Left lobe of liver (tissue), 2 donors: ENCODE measurements at places on chromosomes 3 and 15.

- DNase-seq, result no peak
Measured at GRCh38 chr15:56468401-56468800, 3.5 kb upstream of the MNS1 start.

DNA sequence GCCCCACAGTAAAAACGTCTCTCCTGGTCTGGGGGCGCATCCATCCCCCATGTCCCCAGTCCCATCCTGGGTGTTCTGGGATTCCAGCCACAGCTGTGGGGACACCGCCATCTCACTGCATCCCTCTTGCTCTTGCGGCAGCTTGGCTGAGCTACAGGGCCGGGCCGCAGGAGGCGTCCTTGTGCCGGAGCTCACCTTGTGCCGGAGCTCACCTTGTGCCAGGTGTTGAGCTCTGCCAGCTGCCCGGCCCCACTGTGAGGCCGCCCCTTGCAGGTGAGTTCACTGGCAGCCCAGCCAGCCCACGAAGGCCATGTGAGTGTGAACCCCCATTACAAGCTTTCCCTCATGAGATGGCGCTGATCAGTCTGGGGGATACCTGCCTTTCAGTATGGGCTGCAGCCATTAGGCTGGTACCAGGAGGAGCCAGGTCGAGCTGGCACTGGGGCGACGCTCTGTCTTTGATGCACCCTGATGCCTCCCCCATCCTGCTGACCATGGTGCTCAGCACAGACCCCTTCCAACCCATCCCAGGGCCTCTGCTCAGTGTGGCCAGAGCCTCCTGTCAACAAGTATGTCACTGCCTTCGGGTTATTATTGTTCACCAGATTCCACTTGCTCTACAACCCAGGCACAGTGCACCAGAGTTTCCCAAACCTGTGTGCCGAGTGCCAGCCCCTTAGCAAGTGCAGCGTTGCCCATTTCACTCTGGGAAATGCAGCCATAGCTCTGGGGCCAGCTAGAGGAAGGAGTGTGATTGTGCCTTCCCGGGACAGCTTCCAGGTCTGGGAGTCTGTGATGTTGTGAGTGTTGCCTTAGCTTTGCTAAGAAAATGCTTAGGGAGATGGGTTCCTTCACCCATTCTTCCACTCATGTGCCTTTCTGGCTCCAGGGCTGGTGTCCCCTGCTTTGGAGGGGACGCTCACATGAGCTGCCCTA, 105.7 kb downstream of the APBA2 start:
- DNase-seq, result no peak

GRCh38 chr3:101695779-101696372, 9.4 kb upstream of the RPL24 start:
- DNase-seq, result no peak

DNA sequence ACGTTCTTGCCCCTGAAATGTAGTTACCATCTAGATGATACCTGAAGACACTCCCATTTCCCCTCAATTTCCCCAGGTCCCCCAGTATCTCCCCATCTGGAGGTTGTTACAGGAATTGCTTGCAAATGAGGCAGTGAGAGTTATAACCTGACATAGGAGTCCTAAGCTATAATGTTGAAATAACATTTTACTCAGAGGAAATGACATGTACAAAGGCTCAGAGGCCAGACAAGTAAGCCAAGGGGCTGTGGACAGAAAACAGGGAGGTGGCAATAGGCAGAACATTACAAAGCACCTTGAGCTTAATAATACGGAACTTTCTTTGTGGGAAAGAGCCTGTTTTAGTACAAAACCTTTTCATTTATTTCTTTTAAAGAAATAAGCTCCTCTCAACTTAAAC, 171.9 kb downstream of the FRMD5 start:
- no peak for DNase-seq

- DNase-seq, result peak; percentile 49
Measured at GRCh38 chr3:156151824-156152428, 31.5 kb downstream of the KCNAB1 start.

GRCh38 chr3:32374788-32375595, 16.7 kb upstream of the CMTM7 start:
- DNase-seq, result peak; percentile 53

DNA sequence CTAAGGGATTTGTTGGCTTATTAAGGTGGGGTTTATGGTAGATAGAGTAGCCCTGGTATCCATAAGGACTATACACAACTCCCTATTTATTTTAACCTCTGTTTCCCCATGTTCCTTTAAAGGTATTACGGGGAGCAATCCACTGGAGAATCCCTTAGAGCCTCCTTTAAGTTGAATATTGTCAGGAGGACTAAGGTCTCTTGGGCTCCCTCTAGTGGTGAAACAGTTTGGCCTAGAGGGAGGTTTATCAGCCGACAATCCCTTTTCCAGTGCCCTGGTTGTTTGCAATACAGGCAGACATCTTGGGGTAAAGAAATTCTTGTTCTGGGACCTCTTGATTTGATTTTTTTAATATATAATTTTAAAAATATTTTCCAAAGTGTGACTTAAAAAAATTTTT, 12.9 kb downstream of the OPA1 start:
- DNase-seq, result no peak

DNA sequence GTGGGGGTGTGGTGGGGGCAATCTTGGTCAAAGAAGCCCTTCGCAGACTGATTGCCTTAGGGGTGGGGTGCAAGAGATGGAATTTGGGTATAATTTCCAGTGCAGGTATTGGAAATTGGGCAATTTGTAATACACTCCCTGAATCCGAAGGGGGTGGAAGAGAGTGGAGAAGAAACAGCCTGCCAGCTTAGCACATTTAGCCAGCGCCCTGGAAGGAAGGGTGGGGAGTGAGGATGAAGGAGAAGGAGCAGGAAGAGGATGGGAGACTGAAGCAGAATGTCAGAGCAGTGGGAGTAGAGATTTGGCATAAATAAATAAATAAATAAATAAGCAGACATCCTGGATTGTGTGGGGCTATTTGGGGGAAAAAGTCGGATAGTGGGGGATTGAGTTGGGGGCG, 1.6 kb downstream of the GAP43 start:
- DNase-seq, result no peak

GRCh38 chr3:97810779-97811390, 10.9 kb upstream of the CRYBG3 start:
- no peak for DNase-seq

- DNase-seq, result peak; percentile 46
Measured at GRCh38 chr15:24955531-24955921, 739 bp downstream of the SNRPN start.

DNA sequence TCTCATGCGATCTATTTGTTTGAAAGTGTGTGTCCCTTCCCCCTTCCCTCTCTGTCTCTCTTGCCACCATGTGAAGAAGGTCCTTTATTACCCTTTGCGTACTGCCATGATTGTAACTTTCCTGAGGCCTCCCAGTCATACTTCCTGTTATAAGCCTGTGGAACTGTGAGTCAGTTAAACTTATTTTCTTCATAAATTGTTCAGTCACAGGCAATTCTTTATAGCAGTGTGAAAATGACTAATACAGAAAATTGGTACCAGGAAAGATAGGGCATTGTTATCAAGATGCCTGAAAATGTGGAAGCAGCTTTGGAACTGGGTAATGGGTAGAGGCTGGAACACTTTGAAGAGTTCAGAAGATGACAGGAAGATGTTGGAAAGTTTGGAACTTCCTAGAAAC, 743.7 kb upstream of the NECTIN3 start:
- DNase-seq, result no peak

DNA sequence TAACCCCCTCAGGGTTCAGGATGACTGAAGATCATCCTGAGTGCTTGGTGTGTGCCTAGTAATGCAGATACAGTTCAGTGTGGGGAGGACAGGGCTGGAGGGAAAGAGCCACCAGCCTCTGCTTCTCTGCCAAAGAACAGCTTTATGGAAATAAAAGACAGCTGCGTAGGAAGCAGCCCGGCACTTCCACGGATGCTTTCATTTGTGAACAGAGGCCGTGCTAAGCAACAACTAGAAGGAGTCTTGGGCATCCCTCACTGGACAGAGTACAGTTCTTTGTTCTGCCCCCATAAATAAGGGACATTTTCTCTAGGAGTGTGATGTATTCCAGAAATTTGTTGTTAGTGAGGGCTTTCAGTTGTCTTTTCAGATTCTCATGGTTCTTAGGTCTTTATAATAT, 194.8 kb upstream of the RGMA start:
- no peak for DNase-seq

GRCh38 chr3:177314897-177315296, 117.6 kb upstream of the TBL1XR1 start:
- no peak for DNase-seq

DNA sequence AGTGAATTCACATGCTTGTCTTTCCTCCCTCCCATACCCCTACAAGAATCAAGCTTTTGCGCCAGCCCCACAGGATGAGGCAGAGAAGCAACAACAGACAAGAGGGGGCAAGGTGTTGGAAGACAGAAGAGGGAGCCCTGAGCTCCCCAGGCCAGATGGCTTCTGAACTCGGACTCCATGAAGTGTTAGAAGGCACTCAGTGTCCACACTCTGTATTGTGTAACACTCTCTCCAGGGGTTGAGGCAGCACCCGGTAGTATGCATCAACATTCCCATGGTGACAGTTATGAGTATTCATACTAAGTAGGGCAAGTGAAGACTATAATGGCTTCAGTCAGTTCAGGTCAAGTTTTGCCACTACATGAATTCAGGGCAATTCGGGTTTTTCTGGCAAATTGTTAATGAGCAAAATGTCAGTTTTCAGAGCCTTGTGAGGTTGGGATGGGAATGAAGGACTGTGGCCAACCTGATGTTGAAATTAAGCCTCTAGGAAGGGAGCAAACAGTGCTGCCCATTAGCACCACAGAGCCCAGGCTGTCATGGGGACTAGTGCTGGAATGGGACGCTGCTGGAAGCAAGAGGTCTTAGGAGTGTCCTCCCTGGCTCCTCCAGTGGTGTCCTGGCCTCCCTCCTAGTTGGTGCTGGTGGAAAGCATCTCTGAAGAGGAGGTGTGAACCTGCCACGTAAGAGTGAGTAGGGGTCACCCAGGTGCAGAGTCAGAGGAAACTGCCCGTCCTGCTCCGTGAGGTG, 79.4 kb downstream of the KLF15 start:
- no peak for DNase-seq

- DNase-seq, result no peak
Measured at GRCh38 chr3:187165144-187165543, 25.8 kb upstream of the RPL39L start.

GRCh38 chr3:127324913-127325628, 37.2 kb upstream of the PRR20G start:
- no peak for DNase-seq

DNA sequence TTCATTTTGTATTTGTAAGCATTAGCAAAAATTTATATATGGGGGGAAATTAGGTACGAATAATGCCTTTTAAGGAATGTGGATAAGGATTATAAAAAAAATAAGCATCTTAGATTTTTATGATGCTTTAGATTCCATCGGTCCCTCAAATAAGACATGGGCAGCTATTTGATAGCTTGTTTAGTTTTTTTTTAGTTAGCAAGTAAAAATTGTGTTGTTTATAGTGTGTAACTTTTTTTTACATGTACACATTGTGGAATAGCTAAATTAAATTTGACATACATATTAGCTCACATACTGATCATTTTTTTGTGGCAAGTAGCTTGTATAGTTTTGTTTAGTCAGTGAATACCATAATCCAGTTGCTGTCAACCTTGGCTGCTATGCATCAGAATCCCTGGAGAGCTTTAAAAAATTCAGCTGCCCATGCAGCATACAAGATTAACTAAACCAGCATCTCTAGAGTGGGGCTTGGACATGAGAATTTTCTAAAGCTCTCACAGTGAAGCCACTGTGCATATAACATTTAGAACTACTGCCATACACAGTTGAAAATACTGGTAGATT, 53.9 kb downstream of the TMOD3 start:
- DNase-seq, result no peak

DNA sequence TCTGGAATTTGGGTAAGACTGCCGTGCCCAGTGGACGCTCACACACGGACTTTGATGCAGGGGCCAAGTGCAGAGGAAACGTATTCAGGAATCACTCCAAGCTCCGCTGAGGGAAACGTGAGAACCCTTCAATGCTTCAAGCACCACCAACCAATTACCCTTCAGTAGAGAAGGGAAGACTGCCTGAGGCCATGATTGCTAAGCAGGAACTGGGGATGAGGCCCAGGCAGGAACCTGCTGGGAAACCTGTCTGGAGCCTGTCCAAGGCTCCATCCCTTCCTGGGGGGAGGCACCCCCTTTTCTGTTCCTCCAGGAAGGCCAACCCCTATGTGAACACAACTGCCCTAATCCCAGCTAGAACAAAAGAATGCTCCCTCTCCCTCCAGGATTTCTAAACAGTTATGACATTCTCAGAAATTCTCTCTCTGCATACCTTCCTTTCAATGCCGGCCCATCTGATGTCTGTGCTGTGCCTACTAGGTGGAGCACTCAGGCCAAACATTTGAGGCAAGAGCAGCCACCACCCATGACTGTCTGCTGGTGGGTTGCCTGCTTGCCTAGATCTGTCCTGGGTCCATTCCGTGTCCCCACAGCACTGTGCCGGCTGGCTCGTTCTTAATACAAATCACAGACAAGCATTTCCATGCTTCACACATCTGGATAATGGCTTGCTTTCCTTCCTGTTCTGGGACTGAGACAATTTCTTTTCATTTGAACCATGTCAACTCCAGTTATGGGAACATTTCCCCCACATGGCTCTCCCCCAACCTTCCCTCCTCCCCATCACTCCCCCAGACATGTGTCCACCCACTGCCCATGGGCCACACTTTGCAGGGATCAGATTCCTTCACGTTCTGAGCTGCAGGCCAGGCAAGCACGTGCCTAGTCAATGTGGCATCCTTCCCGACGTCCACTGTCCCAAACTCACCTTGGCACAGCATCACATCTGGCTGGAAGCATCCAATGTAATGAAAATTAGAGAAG, 149.4 kb downstream of the ADAMTS17 start:
- no peak for DNase-seq

GRCh38 chr3:145869958-145870357, 291.0 kb downstream of the PLOD2 start:
- DNase-seq, result no peak

GRCh38 chr3:168061332-168061996, 34.3 kb downstream of the GOLIM4 start:
- no peak for DNase-seq

- no peak for DNase-seq
Measured at GRCh38 chr3:4904811-4905695, 74.2 kb upstream of the BHLHE40 start.

GRCh38 chr3:130835483-130835882, 58.4 kb upstream of the ATP2C1 start:
- DNase-seq, result no peak

- no peak for DNase-seq
Measured at GRCh38 chr3:195162033-195162669, 108.8 kb downstream of the XXYLT1 start.

GRCh38 chr3:78186404-78186803, 1146.5 kb downstream of the ROBO2 start:
- no peak for DNase-seq

GRCh38 chr3:49867871-49868321, 1.8 kb downstream of the CAMKV start:
- no peak for DNase-seq

DNA sequence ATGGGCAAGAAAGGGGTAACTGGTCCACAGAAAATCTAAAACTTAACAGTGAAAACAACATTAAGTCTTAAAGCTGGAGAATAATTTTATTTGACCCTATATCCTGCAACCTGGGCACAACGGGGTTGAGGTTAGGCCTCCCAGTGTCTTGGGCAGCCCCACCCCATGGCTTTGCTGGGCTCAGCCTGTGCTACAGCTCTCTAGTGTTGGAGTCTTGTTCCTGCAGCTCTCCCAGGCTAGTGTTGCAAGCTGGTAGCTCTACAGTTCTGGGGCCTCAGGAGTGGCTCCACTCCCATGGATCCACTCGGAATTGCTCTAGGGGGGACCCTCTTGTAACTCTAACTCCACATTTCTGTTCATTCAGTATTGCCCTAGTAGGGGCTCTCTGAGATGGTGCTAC, 24.9 kb upstream of the GNB4 start:
- DNase-seq, result no peak

GRCh38 chr15:85934691-85935090, 140.0 kb upstream of the KLHL25 start:
- DNase-seq, result no peak

- DNase-seq, result peak; percentile 28
Measured at GRCh38 chr15:43521419-43521818, 4.0 kb downstream of the MAP1A start.
